Activated CD8-positive, alpha-beta memory T cell treated with anti-CD3 and anti-CD28 coated beads, Interleukin-2, amount 10 ng/mL, durations not matched to agents 7 days and 5 days (primary cell): ENCODE measurements at places on chromosomes 11 and 22.

DNA sequence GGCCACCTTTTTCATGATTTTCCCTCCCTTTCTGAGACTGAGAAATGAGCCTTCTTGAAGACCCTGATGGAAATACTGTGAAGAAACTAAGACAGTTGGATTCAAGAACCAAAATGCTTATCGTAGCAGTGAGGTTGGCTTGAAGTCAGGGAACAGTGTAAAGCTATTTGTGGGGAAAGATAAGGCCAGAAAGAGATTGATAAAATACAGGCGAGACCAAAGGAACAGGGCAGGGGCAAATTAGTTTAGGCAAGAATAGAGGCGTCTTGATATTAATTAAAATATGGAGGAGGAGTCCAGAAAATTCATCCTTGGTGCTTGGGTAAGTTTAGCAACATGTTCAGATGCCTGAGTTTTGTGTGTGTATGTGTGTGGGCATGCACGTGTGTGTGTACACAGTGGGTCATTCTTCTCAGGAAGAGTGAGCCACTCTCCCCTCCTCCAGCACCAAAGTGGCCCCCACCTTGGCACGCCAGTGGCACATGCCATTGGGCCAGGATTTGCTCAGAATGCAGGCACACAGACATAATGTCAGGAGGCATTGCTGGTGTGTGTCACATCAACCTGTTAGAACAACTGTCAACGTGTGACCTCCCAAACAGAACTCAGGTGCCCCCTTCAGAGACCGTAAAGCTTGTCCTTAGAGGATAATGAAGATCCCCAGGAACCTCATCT, 3.9 kb upstream of the EHF start:
- no peak for DNase-seq

GRCh38 chr11:113137713-113138529, 176.5 kb upstream of the TTC12 start:
- DNase-seq, result no peak

GRCh38 chr11:17298302-17298701, 21.8 kb downstream of the NUCB2 start:
- DNase-seq, result peak; percentile 79

DNA sequence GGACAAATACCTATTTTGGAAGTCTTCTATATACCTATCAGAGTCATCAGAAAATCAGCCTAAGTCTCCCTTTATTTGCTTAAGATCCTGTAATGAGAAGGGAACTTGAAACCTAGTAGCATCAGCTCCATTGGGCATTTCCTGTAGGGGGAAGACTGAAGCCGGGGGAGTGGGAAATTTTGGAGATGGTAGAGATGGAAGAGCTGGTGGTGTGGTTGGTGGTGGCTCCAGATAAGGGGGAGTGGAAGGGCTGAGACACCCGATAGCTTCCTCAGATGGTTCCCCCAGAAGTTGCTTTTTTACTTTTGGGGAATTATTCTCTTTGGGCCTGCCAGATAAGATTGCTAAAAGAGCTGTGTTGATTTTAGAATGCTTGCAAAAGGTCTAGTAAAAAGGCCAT, 16.4 kb upstream of the EI24 start:
- no peak for DNase-seq

GRCh38 chr11:116712428-116712827, 60.4 kb downstream of the BUD13 start:
- DNase-seq, result no peak

- no peak for DNase-seq
Observed at GRCh38 chr22:40651057-40651456, 14.5 kb upstream of the MRTFA start.

DNA sequence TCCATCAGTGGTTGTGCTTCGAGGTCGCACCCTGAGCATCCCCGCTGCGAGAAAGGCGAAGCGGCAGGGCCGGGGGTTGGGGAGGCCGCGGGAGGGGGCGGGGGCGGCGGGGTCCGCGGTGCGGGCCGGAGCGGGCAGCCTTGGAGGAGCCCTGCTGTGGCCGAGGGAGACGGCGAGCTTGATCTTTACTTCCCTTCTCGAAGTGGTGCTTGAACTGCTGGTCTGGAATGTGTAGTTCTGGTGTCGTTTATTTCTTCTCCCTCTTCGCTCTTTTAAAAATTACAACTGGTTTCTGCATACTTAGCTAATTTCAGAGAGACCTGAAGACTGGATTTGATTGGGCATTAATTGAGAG, 1.1 kb downstream of the APLP2 start:
- no peak for DNase-seq

DNA sequence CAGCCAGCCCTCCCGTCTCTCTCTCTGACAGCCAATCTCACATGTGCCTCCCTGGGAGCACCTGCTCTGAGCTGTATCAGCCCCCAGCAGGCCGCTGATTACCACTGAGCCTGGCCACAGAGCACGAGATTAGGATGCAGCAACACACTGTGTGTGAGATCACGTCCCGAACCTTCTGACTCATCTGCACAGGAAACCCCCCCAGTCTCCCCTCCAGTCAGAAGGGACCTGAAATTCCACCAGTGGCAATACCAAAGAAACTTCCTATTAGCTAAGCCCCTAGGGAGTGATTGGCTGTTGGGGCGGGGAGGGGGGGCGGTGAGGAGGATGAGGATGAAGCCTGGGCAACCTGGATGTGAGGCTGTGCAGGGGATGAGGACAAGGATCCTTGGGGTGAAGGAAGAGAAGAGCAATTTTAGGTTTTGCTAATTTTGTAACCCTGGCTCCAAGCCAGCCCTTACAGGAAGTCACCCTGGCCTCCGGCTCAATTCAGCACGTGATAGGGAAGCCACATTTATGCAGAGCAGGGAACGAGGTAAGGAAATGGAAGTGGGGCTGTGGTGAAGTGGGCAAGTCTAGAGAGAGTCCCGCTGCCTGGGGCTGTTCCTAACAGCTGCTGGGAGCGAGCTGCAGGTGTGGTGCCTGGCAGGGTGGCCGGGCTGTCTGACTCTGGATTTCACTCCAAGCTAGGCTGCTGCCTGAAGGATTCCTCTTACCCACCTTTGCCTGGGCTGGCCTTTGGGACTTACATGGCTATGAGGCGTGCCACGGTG, 1.9 kb downstream of the SLC43A3 start:
- peak; percentile 97 for DNase-seq

DNA sequence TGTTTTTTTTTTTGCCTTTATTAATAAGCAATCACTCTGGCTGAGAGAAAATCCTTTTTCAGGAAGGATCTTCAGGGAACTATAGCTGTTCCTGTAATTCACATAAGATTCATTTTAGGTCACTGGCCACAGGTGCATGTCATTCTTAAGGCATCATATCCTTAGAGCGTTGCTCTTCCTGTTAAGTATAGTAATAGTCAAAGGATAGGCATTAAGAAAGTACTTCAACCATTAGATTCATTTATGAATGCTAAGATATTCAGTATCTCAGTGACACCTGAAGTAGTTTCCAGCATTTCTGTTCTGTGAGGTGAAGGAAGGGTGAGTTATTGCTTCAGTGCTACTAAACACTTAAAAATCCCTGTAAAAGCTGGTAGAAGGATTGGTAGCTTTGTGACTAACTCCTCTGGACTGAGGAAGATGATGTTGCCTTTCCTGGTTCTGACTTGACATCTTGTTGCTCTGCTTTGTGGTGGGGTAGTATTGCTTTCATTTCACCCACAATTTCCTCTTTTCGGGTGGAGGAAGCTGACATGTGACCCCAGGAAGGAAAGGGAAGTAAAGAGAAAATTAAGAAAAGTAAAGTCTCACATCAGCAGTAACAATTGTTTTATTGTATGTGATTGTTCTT, 34.7 kb downstream of the RNF169 start:
- peak; percentile 46 for DNase-seq

DNA sequence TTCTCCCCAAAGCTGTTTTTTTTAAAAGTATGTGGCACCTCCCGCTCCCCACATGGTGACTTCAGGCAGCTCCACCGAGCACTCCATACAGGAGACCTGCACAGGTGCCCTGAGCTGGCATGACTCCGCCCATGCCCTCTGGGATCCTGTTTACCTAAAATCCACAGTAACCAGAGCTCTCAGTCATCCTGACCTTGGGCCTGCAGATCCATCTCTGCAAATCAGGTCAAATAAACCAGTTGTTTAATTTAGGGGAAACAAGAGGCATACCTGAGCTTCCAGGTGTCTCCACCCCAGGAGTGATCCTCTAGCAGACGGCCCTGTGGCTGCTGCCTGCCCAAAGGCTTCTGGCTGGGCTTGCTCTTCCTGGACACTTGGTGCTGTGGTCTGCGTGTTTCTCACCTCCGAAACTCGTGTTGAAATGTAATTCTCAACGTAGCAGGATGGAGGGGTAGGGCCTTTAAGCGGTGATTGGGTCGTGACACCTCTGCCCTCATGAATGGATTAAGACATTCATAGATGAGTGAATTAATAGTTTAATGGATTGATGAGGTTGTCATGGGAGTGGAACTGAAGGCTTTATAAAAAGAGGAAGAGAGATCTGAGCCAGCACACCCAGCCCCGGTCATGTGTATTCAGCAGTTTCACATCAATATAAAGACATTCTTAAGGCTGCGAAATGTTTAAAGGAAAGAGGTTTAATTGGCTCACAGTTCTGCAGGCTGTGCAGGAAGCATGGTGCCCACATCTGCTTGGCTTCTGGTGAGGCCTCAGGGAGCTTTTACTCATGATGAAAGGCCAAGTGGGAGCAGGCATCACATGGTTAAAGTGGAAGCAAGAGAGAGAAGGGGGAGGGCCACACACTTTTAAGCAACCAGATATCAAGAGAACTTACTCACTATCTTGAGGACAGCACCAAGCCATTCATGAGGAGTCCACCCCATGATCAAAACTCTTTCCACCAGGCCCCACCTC, 34.1 kb downstream of the LINC01488 start:
- DNase-seq, result no peak

GRCh38 chr11:7506243-7506642, 7.6 kb upstream of the PPFIBP2 start:
- DNase-seq, result no peak

DNA sequence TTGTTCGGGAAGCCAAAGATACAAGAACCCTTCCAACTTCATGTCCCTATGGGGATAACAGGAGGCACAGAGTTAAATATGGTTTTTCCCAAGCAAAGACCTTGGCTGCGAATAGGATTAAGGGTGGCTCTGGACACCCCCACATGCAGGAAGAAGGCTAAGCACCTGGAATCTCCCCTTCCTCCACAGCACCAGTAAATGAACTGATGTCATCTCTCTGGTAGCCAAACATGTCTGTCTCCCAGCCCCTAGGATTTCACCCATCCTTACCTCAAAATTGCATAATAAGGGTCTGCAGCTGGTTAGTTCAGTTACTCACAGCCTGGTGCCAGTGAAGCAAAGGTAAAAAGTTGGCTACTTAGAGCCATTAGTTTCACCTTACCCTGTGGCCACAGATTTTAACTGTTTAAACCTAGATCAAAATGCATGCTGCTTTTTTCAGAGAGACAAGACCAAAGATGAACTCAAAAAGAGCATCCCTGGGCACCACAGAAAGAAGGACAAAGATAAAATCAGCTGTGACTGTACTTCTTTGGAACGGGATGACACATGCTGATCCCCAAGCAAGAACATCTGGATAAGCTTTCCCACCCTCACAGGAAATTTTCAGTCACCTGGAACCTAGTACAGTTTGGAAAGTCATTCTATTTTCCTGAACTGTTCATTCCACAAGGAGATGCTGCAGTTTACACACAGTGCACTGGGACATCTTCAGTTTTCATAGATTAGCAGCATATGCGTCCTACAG, 77.2 kb upstream of the AKIP1 start:
- DNase-seq, result no peak

- DNase-seq, result no peak
Observed at GRCh38 chr11:83303316-83303715, 17.1 kb upstream of the CCDC90B start.

DNA sequence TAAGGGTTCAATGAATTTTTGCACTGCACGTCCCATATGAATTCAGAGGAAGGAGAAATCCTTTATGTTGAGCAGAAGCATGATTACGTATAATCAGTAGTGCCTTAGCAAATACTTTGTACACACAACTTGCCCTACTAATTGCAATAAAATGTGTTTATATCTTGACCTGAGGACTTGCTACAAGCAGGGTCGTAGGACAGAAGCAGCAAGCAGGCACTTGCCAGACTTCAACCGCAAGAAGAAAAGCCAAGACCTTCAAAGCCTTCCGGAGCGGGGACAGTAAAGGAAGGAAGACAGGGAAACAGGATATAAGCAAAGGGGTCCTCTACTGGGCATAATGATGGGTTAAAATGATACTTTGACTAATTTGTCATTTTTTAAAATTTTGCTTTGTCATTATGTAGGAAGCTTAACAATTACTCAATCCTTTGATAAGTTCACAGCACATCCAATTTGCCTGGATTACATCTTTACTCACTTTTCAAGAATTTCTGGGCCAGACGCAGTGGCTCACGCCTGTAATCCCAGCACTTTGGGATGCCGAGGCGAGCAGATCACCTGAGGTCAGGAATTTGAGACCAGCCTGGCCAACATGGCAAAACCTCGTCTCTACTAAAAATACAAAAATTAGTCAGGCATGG, 23.2 kb upstream of the UBASH3B start:
- no peak for DNase-seq

DNA sequence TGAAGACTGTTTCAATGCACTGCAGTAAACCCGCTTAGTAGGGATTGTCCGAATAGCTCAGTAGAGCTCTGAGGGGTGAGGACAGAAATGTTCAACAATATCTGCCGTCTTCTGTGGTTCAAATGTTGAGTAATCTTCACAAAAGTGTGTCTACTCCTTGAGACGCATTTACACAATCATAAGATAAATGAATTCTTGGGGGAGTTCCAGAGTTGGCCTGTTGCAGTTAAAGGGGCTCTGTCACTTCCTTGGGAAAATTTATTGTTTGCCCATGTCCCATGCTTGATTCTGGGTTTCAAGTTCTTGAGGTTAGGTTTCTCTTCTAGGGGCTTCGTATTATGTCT, 614 bp downstream of the ANO3 start:
- no peak for DNase-seq

DNA sequence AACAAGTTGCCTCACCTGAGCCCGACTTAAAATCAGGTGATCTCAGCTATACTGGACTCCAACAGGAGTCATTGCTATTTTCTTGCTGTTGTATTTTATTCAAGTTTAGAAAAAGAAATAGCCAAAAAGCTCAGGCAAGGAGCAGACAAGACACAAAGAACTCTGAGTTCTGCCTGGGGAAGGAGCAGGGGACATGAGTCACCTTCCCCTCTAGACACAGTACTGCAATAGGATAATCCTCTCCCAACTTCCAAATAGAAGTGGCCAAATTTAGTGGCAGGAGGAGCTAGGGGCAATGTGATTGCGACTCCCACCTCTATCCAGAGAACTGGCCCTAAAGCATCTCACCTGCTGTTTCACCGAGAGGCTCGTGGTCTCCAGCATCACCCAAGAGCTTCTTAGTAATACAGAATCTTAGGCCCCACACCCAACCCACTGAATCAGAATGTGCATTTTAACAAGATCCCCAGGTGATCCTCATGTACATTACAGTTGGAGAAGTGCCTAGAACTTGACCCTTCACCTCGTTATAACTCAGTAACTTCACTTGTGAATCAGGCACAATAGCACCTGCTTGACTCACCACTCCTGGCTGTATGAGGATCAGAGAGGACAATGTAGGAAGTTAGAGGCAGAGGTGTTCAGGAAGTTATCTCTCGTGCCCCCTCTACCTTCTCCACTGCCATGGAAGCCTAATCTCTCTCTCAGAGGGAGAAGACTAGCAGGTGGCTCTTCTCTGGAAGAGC, 56.8 kb upstream of the FBXO3 start:
- no peak for DNase-seq

- DNase-seq, result no peak
Observed at GRCh38 chr11:47387944-47388696, 9.8 kb upstream of the SPI1 start.

GRCh38 chr22:23781511-23782183, 5.1 kb upstream of the SMARCB1 start:
- no peak for DNase-seq
